ENCODE measurements at places on chromosomes 13 and 19.

GRCh38 chr13:105599477-105600037 is 935.9 kb downstream of the EFNB2 start:
- no peak for DNase-seq

- DNase-seq = no peak
Observed at GRCh38 chr19:7655581-7655980, 13.3 kb upstream of the RETN start.

DNA sequence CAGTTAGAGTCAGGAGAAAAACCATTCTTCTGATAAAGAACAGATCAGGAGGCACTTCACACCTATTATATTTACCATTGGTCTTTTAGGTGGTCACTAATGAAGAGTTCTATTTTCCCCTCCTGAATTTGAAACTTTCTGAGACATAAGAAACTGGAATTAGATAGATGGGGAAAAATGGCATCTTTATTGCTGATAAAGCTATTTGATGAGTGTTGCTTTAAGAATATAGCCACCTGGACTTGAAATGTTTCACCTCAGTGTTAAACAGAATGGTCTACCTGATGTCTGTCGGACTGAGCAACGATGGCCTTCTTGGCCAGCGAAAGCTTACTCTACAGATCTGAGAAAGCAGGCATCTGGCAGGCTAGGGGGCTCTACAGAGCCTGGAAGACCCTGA is 107.0 kb downstream of the SLITRK5 start:
- DNase-seq = no peak

DNA sequence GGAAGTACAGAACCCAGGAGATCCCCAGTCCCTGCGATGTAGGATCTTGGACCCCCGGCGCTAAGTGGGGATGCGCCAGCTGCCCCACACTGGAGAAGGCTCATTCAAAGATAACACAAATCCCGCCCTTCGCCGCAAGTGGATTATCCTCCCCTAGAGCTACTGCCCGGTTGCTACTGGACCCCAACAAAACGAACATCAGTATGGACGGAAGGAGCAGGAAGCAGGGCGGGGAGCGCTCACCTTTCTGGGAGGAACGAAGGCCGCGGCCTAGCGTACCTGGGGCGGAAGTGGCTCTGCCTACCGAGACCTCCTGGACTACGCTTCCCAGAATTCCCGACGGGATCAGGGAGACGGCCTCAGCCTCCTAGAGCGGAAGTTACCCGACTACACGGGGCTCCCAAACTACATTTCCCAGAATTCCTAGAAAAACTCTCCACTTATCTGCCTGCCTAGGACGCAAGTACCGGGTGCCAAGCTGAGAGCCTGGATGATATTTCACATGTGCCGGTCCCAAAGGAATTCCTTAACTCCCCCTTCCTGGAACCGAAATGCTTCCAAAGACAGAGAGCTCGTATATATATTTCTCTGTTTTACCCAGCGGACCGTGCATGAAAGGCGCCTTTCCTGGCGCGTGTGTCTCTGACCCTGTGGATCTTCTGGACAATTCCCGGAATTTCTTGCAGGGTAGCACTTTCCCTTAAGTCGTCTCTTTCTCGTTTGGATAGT is at the start of gene ZNF112:
TSS of gene ZNF112 (minus strand) at position 298 of the 729 bp plus-strand sequence. CDS start 16,141 bp downstream, outside the sequence.
- DNase-seq = no peak

DNA sequence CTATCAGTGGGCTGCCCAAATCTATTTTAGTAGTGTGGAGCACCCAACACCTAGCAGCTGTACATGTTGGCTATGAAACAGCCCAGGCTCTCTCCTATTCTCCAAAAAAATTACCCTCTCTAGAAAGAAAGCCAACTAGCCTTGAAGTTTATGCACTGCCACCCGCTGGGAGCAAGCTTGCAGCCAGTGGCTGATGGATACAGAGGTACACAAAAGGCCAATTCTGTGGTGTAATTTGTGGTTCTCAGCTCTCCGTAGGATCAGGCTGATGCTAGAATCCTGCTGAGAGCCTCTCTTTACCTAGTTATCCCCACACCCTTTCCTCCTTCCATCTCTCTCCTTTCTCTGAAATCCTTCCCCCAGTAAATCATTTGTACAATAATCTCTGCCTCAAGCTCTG is 1120.7 kb downstream of the DIAPH3 start:
- no peak for DNase-seq

DNA sequence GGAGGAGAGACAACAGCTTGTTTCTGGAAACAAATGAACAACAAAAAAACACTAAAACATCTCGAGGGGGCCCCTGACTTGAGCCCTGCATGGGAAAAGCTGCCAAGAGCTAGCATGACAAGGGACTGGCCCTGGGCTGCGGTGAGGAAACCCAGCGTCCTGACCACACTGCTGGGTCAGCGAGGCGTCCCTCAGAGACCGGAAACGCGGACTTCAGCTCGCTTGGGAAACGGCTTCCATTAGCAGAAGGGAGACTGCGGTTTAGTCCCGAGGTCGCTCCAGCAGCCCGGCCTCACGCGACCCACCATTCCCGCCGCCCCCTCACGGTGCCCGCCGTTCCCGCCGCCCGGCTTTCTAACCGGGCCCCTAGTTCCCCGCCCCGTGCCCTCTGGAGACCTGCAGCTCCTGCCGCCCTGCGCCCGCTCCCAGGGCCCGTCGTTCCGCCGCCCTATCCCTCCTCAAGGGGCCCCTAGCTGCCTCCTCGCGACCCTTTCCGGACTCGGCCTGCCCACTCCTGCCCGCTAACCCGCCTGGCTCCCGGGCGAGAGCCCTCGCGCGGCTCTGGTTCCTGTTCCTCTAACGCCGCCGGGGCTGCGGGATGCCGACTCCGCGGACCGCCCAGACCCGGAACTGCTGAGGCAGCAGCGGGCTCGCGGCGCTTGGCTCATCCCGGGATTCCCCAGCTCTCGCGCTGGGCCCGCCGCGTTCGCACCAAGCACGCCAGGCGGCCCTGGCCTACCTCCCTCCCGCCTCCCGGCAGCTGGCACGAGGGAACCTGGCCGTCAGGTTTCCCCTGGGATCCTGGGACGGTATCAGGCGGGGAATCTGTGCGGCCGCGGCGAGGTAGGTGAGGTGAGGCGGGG is at the start of gene CCDC122:
TSS of gene CCDC122 (minus strand) at position 849 of the 863 bp plus-strand sequence. CDS start 10,364 bp downstream, outside the sequence.
- peak; percentile 68 for DNase-seq

- no peak for DNase-seq
Observed at GRCh38 chr13:38262211-38262610, 87.4 kb upstream of the UFM1 start.

- DNase-seq = no peak
Observed at GRCh38 chr19:5172859-5173630, 167.6 kb downstream of the PTPRS start.

GRCh38 chr19:30017172-30017571 is 75.1 kb downstream of the URI1 start:
- DNase-seq = no peak

DNA sequence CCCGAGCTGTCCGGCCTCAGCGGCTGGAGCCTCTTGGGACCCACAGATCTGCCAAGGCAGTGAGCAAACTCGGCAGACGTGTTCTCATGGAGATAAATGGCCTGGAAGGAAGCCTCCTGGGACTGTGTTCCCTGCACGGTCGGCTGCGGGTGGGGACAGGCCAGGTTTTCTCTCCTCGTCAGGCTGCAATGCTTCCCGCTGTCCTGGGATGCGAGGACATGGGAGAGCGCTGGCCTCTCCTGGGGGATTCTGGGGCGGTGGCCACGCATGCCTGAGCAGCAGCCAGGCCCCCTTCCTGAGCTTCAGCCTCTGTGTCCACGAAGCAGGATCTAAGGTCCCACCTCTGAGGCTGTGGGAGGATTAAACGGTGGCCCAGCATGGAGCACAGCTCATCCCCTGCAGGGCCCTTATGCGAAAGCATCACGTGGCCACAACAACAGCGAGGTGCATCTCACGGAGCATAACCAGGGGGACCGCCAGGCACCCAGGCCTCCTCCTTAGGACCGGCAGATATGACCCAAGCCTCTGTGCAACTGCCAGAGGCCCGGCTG is 21.2 kb upstream of the C13orf46 start:
- DNase-seq = no peak

DNA sequence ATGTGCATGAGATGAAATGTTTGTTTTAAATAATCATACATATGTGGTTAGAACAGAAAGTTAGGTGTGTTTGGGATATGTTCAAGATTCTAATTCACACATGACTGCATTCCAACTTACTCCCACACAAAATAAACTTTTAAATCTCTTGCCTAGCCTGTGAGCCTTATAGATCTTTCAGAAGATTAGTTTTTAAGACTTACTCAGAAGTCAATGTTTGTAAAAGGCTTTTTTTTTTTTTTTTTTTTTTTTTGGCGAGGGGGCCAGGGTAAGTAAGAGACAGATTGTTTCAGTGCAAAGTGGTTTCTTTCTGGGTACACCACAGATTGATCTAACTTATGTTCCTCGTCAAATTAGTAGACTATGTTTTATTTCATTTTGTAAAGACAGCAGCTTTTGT is 39.1 kb downstream of the GPR180 start:
- no peak for DNase-seq

DNA sequence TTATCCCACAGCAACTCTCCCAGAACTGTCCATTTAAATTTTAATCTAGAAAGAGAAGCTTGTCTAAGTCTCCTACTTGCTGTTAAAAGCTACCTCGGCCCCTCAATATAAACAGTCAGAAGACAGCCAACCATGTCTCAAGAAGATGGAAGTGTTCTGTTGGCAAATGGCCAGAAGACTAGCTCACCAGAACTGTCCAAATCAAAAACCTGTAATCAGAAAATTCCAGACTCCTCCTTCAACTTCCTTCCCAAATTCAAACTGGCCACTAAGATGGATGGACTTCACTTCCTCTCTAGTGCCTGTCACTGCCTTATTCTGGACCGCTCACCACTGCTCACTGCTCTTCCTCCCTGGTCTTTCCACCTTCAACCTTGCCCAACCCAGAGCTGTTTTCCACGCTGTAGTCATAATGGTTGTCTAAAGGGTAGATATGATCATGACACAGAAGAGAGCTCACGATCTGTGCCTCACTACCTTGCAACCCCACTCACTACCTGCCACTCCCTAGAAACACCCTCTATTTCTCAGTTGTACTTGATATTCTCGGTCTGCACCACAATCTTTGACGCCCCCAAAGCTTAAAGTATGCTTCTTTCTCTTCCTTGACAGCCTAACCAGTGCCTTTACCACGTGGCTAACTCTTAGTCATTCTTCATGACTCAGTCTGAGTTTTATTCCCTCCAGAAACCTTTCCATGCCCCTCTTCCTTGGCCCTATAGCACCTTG is 9.2 kb downstream of the FGF14 start:
- no peak for DNase-seq

DNA sequence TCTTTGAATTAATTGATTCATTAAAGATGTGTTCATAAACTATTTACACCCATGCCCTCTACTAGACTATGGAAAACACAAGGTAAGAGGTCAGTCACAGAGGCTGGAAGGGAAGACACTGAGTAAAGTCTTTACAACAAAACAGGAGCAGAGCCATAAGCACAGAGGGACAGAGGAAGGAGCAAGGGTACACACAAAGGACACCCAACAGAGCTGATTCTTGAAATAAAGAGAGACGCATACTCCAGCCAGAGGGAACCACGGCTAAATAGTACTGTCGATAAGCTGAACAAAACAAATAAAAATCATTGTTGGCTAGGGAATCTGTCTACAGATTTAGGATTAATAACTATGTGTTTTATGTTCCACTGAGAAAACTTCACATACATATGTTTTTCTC is 289.2 kb downstream of the EFNB2 start:
- DNase-seq = no peak

GRCh38 chr13:33188093-33188882 is 97.3 kb downstream of the STARD13 start:
- peak; percentile 29 for DNase-seq

GRCh38 chr13:93425411-93425810 is 198.8 kb downstream of the GPC6 start:
- DNase-seq = no peak

DNA sequence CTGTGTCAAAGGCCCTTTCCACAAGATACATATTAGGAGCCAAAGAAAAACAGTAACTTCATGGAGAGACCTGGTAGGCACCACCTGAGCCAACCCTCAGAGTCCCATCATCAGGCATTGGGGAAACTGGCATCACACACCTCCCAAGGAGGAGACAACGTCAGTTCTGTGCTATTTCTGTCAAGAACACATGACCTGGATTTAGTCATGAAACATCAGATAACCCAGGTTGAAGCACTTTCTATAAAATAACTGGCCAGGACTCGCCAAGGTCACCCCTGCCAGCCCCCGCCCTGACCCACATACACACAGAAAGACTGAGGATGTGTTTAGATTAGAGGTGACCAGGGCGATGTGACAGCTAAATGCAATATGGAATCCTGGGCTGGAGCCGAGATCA is 35.6 kb downstream of the COL4A1 start:
- no peak for DNase-seq

GRCh38 chr19:48873476-48874302 is 1.5 kb downstream of the PPP1R15A start:
- DNase-seq = no peak

GRCh38 chr19:1255186-1256161 is 7.1 kb downstream of the MIDN start:
- DNase-seq = no peak

DNA sequence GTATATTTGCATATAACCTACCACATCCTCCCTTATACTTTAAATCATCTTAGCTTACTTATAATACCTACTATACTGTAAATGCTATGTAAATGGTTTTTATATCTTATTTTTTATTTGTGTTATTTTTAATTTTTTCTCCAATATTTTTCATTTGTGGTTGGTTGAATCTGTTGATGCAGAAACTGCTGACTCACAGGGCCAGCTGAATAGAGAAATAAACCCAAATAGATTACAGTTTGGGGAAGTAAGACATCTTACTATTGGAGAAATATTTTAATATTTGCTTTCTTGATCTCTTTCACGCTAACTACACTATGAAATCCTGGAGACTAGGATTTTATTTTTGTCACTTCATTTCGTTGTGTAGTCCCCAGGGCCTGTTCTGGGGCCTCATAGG is 7.1 kb downstream of the SMAD9 start:
- DNase-seq = no peak

GRCh38 chr13:77062097-77062496 is 35.1 kb upstream of the FBXL3 start:
- no peak for DNase-seq

GRCh38 chr19:45716359-45717130 is 14.2 kb downstream of the FBXO46 start:
- DNase-seq = no peak

DNA sequence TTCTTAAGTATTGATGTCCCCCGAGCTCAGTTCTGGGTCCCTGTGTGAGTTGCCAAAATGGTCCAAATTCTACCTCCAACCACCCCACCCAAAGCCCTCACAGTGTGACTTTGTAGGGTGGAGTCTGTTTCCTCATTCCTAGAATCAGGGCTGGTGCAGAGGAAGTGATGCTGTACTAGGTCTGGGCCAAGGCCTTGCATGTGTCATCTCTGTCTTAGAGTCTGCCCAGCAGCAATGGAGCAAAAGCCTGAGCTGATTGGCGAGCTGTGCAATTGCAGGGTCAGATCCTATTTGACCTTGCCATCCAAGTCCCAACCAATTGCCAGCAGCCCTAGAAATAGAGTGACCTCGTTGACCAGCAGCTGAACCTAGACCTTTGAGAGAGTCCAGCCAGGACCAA is 97.0 kb upstream of the ANKRD10 start:
- DNase-seq = no peak

Measured in T-helper 2 cell (primary cell).